ENCODE measurements at places on chromosomes 6 and 20. TPM values are rescaled to one million over a fixed set of nuclear protein-coding genes. Genes with fewer than 3 reads are reported as not detected.

DNA sequence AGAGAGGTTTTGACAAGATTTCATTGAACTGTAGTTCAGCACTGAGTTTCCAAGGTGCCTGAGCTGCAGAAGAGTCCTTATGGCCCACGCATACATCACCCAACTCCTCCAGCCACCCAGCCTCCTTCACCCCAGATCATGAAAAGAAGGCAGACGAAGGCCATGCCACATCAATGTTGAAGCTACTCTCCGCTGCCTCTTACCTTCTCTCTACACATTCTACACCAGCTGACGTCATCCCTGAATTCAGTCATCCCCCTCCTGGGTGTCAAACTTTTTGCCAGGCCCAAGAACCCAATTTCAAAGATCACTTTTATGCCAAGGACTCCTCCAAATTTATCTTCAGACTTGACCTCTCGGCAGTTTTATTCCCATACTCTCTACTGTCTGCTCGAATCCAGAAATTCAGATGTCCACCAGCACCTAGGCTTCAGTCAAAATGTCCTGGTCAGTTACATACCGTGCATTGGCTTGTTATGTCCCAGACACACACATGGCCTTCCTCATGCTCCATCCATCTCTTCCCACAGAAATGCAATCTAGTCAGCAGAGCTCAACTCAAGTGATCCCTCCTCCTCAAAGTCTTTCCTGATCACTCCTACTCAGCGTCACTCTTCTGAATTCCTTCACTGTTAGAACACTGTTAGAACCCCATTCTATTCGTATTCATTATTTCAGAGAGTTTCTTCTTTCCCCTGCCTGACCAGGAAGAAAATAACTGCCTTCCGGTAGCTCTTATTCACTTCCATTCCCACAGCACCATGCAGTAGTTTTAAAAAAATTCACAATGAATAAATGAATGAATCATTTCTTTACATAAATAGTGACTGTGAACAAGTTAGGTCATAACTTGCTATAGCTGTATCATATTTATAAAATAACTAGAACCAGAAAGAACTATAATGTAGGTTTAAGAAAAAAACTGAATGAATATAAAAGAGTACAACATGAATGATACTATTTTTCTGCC, 11.5 kb downstream of the ATXN1 start:
- DNase-seq = no peak

DNA sequence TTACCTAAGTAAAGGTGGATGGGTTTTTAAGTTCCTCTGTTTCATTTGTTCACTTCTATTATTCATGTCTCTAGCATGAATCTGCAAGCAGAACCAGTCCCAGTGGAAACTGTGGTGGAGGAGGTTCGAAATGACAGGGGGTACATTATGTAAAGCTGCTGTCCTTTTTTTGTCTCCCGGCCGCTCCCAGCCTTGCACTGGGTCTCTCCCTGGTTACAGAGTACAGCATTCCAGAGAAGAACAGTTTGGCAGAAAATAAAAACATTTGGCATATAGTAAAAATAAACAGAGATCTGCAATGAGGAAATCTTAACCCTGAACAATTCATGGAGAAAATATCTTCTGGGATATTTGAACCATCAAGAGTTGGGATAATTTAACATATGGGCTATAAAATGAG, 34.6 kb upstream of the TAGAP start:
- DNase-seq = no peak

- no peak for DNase-seq
These were observed 42.8 kb upstream of the SLC23A2 start for GRCh38 chr20:5044075-5044620.

The SYCP2 gene
- total RNA-seq = 0.27 TPM

GRCh38 chr6:51301962-51302361, 483.3 kb downstream of the TFAP2B start:
- no peak for DNase-seq

DNA sequence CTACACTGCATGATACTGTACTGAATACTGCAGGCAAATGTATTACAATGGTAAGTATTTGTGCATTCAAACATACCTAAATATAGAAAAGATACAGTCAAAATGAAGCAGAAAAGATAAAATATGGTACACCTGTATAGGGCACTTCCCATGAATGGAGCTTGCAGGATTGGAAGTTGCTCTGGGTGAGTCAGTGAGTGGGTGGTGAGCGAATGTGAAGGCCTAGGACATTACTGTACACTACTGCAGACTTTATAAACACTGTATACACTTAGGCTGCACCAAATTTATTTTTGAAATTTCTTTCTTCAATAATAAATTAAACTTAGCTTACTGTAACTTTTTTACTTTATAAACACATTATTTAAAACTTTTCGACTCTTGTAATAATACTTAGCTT, 213.1 kb downstream of the ATXN1 start:
- DNase-seq = no peak

GRCh38 chr6:21679761-21680265, 86.3 kb downstream of the SOX4 start:
- no peak for DNase-seq

The ADGRF5 gene
- total RNA-seq = under 0.01 TPM
